ENCODE measurements at places on chromosomes 7 and 10. TPM values are rescaled to one million over a fixed set of nuclear protein-coding genes. Genes with fewer than 3 reads are reported as not detected.

The KIAA1549 gene
- total RNA-seq: 6.7 TPM

- DNase-seq: no peak
- no peaks in the 10 kb centered on the region for H3K27me3 ChIP-seq
- no peak overlapping the region for H3K27ac ChIP-seq
- H3K36me3 ChIP-seq: no peaks in the 10 kb centered on the region
- H3K4me3 ChIP-seq: no peak overlapping the region
Observed at GRCh38 chr7:14236834-14237233, 247.4 kb upstream of the ETV1 start.

The NODAL gene
- not detected for total RNA-seq

DNA sequence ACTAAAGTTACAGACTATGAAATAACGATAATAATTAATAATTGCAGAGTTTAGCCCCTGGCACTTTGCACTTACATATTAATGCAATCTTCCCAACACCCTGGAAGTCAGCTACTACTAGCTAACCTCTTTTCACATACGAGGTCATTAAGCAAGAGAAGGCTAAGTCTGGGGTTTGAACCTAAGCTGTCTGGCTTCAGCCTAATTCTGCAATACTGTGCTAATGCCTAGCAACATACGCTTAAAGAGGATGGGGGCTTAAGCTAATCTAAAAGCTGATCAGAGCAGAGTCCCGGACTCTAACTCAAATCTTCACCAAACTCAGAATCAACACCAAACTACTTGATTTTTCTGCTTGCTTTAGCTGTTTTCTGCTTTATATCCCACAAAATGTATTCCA, 168.7 kb upstream of the GNAI1 start:
- H3K27ac ChIP-seq: no peak overlapping the region
- no peak overlapping the region for H3K4me3 ChIP-seq
- no peaks in the 10 kb centered on the region for H3K36me3 ChIP-seq
- no peaks in the 10 kb centered on the region for H3K4me1 ChIP-seq
- H3K27me3 ChIP-seq: no peaks in the 10 kb centered on the region
